Right lobe of liver (tissue), 6 donors: ENCODE measurements at places on chromosomes 3 and 15. TPM values are rescaled to one million over a fixed set of nuclear protein-coding genes. Genes with fewer than 3 reads are reported as not detected.
A peak's percentile ranks its signal among the peaks of the same experiment; 100 is the strongest.

Gene ZNF717
- 5.0 TPM for total RNA-seq

Gene BCL2A1
- 6.9 TPM for total RNA-seq

Gene MAPKBP1
- total RNA-seq = 4.3 TPM

Gene P3H2
- total RNA-seq = 8.7 TPM

DNA sequence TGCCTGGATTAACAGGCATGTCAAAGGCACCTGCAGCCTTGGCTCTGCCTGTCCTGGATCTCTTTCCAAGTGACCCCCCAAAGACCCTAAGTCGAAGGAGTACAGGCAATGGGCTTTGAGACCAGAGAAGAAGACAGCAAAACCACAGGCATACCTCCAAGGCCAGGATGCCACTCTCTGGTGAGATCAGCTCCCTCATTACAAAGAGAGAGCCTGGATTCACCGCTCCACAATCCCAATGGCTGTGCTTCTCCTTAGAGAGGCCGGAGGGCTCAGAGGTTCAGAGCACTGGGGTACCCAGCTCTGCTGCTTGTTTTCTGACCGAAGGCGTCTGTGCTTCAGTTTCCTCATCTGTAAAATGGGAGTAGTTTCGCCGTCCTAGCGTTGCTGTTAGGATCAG is 154.6 kb upstream of the MEF2A start:
- no peak for DNase-seq
- no peaks in the 10 kb centered on the region for H3K4me1 ChIP-seq
- H3K36me3 ChIP-seq = no peaks in the 10 kb centered on the region
- no peaks in the 10 kb centered on the region for H3K27me3 ChIP-seq
- H3K27ac ChIP-seq = no peak overlapping the region

- H3K27me3 ChIP-seq = no peaks in the 10 kb centered on the region
- no peaks in the 10 kb centered on the region for H3K36me3 ChIP-seq
- H3K4me1 ChIP-seq = no peaks in the 10 kb centered on the region
- no peak overlapping the region for H3K4me3 ChIP-seq
Observed at GRCh38 chr3:71171247-71171646, 412.3 kb downstream of the FOXP1 start.

DNA sequence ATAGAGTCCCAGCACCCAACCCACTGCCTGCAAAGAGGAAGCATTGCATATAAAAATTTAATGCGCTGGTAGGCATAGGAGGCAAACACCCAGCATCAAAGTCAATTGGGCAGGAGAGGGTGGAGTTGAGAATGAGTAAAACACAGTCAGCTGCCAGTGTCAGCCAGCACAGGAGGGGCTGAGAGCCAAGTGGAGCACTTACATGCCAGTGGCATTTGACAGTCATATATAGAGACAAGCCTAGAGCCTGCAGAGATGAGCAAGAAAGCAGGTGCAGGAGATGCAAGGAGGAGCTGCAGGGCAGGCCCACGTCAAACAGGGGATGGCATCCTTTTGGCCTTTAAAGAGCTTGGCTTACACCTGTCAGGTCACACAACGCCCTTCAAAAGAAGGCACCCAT is 27.6 kb upstream of the ZFAND6 start:
- H3K36me3 ChIP-seq = no peaks in the 10 kb centered on the region
- no peak overlapping the region for H3K27ac ChIP-seq
- DNase-seq = no peak
- H3K27me3 ChIP-seq = no peaks in the 10 kb centered on the region
- no peak overlapping the region for H3K4me3 ChIP-seq

DNA sequence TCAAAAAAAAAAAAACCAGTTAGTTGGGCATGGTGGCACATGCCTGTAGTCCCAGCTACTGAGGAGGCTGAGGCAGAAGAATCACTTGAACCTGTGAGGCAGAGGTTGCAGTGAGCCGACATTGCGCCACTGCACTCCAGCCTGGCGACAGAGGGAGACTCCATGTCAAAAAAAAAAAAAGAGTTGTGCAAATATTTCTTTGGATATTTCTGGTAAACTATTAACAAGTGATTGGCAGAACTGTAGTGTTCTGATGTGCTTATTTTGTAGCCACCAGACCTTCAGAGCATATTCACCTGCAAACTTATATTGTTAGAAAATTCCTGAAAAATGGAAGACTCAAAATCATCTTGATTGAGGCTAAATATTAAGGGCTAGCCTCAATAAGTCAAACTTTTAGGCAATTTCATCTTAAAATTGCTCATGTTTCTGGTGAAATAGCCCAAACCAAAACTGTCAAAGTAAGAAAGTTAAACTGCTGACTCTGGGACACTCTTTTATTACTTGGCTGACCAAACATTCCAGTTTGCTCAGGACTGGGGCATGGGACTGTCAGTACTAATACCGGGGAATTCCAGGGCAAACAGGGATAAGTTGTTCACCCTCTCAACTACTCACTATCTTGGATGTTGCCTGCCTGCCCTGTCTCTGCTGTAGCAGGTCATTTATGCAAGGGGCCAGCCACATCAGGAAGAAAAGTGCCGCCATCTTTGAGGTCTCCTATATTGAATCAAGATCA is 37.0 kb downstream of the ABHD2 start:
- H3K4me3 ChIP-seq = no peak overlapping the region
- DNase-seq = peak; percentile 63
- peak overlapping the region; percentile 91 for H3K27ac ChIP-seq
- H3K27me3 ChIP-seq = no peaks in the 10 kb centered on the region
- peaks cover 3% of the 10 kb centered on the region for H3K4me1 ChIP-seq
- H3K36me3 ChIP-seq = no peaks in the 10 kb centered on the region

- H3K4me3 ChIP-seq = no peak overlapping the region
- H3K27ac ChIP-seq = no peak overlapping the region
- H3K4me1 ChIP-seq = no peaks in the 10 kb centered on the region
Observed at GRCh38 chr3:7621046-7621630, 760.2 kb downstream of the GRM7 start.

DNA sequence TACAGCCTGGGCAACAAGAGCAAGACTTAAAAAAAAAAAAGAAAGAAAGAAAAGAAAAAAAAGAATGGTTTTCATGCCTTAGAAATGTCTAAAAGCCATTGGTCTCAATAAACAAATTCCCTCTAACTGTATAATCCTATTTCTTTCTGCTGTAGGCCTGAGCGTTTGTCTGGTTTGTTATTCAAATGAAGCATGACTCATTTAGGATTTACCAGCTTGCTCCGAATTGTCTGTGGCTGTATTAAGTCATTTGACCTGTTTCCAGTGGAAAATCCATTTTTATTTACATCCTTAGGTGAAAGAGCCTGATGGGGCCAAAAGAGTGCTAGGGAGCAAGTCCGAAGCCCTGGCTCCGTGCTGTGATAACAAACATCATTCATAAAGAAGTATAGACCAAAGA is 73.8 kb downstream of the BDH1 start:
- H3K4me1 ChIP-seq = no peaks in the 10 kb centered on the region
- no peak for DNase-seq
- no peaks in the 10 kb centered on the region for H3K36me3 ChIP-seq
- no peak overlapping the region for H3K4me3 ChIP-seq
- no peak overlapping the region for H3K27ac ChIP-seq

DNA sequence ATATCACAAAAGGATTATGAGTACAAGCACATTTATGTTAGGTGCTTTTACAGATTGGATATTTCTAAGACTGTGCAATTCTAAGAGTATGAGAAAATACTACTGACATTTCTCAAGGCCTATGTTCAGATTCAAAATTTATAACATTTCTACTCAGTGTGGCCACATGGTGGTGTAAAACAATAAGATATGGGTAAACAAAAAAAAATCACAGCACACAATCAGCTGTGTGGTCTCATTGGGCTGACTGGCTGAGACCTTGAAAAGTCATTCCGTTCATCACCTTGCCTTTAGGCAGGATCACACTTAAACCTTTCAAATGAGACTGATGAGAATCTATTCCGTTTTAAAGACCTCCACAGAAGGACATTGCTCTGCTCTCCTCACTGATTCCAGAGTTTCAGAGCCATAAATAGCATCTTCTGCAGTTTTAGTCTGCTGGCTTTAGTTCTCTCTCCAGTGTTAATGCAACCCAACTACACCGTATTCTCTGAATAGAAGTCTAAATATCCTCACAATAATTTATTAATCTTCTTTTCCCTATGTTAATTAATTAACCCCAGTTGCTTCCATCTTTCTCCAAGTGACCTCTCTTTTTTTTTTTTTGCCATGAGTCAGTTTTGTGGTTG is 158.2 kb downstream of the SPATA16 start:
- no peak overlapping the region for H3K4me3 ChIP-seq
- DNase-seq = no peak
- no peaks in the 10 kb centered on the region for H3K4me1 ChIP-seq
- H3K27ac ChIP-seq = no peak overlapping the region

GRCh38 chr3:168865022-168865551 is 769.4 kb upstream of the GOLIM4 start:
- no peak for DNase-seq
- no peak overlapping the region for H3K27ac ChIP-seq
- no peak overlapping the region for H3K4me3 ChIP-seq
